Hindlimb muscle (tissue), 1 donor: ENCODE measurements at places on chromosomes 4 and X. TPM values are rescaled to one million over a fixed set of nuclear protein-coding genes. Genes with fewer than 3 reads are reported as not detected.

The KDM6A gene
- 17.0 TPM for polyA plus RNA-seq

The IGSF1 gene
- 85.8 TPM for polyA plus RNA-seq

The TKTL1 gene
- 0.67 TPM for polyA plus RNA-seq

The HS3ST1 gene
- polyA plus RNA-seq = 0.46 TPM

The EXOC1 gene
- 25.1 TPM for polyA plus RNA-seq

The HS6ST2 gene
- 48.2 TPM for polyA plus RNA-seq

The IBSP gene
- not detected for polyA plus RNA-seq

The GLUD2 gene
- 3.2 TPM for polyA plus RNA-seq

The FAM184B gene
- polyA plus RNA-seq = 5.7 TPM

The SH3BGRL gene
- polyA plus RNA-seq = 63.6 TPM

The ETDB gene
- not detected for polyA plus RNA-seq

DNA sequence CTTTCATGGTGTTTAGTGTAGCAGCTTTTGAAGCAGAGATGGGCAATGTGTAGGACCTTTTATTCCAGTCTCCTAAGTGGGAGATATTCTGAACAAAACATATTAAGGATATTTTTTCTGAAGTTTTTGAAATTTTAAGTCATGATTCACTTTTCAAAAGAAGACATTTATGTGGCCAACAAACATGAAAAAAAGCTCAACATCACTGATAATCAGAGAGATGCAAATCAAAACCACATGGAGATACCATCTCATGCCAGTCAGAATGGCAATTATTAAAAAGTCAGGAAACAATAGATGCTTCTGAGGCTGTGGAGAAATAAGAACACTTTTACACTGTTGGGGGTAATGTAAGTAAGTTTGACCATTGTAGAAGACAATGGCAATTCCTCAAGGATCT, 76.0 kb downstream of the FAT4 start:
- no peak for DNase-seq

- DNase-seq = no peak
Observed at GRCh38 chrX:13891377-13892140, 74.7 kb upstream of the GPM6B start.

DNA sequence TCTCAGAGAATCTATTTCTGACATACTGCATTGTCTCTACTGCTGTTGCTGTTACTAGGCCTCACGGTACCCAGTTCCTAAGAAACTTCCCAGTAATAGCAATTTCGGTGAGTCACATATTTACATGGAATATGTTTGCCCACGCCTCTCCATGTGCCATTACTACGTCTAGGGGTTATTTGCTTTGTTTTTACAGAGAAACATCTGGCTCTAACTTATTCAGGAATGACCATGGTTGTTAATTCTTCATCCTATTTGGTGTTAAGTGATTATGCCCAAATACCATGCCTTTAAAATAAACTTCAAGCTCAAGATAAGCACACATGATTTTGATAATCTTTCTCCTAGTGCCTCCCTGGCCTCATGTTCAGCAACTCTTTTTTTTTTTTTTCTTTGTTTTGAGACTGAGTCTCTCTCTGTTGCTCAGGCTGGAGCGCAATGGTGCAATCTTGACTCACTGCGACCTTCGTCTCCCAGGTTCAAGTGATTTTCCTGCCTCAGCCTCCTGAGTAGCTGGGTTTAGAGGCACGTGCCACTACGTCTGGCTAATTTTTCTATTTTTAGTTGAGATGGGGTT, 101.0 kb upstream of the HS3ST1 start:
- DNase-seq = no peak

- no peak for DNase-seq
Observed at GRCh38 chr4:26017531-26017930, 103.5 kb downstream of the SMIM20 start.

- peak; percentile 54 for DNase-seq
Observed at GRCh38 chrX:13101441-13102139, 57.2 kb upstream of the FAM9C start.

GRCh38 chrX:13763489-13763888, 28.9 kb downstream of the OFD1 start:
- DNase-seq = no peak

DNA sequence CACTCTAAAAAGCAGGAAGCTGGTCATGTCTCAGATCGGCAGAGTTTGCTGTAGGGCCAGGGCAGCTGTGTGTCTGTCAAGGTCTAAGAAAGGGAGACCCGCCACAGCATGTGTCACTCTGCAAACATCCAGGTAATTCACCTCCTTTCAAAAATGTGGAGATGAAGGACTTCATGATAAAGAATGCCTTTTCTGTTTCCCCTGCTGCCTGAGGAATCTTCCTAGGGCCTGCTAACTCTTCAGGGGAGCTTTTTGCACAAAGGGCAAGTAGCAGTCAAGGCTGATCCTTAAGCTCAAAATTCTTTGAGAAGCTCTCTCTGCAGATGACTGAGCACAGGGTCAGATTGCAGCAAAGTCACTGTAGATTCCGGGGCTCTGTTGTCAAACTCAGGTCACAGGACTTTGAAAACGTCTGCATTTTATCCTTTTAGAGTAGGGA, 21.1 kb downstream of the RASL11B start:
- DNase-seq = no peak

GRCh38 chr4:164485136-164485535, 268.8 kb upstream of the SMIM31 start:
- peak; percentile 4 for DNase-seq

- DNase-seq = no peak
Observed at GRCh38 chr4:87521757-87522374, 7.3 kb downstream of the SPARCL1 start.

DNA sequence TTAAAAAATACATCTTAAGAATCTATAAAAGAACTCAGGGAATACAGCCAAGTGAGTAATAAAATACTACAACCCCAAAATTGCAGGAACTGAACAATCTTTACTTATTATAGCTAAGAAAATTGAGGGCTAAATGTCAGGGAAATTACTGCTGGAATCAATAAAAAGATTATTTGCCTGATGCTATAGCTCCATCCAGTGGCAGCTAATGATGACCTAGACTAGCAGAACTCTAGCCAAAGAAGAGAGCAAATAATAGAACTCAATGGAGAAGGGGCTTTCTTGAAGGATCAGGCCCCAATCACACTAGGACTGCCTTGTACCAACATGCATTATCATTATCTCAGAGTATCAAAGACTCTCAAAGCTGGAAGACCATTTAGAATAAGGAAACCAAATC, 85.0 kb upstream of the FAM241A start:
- DNase-seq = no peak

- no peak for DNase-seq
Observed at GRCh38 chr4:39102297-39102696, 40.3 kb downstream of the KLHL5 start.

DNA sequence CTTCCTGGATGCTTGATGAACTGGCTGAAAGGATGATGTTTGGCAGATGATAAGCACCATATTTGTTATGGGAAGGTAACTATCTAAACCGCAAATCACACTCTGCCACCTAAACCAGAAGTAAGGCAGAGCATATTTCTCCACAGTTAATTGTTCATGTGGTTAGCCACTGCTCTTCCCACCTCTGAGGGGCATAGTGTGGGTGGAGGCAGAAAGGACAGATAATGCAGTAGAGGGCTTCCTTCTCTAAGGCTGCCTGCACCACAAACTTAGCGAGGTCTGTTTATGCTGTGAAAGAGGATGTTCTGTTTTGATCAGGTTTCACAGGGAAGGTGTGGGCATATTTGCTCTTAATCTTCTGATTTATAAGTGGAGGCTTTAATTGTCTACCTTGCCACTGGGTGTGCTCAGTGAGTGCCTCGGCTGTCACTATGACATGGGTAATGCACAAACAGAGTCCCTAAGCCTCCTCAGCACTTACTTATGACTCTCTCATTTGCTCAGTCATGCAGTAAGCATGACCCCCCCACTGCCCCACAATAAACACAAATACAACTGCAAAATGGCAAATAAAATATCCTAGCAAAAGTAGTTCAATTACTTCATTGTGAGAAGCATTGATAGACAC, 401.0 kb downstream of the TMA16 start:
- DNase-seq = no peak

- no peak for DNase-seq
Observed at GRCh38 chrX:10726647-10727046, 106.3 kb upstream of the MID1 start.

DNA sequence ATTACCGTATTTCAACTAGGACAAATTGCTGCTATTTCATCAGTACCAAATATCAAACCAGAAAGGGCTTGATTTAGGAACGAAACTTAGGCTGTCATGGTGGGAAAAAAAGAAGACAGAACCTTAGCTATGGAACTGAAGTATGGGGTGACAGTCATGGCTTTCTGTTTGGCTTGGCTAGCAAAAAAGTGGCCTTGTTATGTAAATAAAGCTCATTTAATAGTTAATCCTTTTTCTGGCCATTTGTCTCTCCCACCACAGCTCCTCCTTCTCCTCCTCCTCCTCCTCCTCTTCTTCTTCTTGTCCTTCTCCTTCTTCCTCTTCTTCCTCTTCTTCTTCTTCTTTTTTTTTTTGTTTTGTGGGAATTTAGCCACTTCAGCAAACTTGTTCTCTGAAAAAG, 434.7 kb upstream of the NDST4 start:
- DNase-seq = no peak

DNA sequence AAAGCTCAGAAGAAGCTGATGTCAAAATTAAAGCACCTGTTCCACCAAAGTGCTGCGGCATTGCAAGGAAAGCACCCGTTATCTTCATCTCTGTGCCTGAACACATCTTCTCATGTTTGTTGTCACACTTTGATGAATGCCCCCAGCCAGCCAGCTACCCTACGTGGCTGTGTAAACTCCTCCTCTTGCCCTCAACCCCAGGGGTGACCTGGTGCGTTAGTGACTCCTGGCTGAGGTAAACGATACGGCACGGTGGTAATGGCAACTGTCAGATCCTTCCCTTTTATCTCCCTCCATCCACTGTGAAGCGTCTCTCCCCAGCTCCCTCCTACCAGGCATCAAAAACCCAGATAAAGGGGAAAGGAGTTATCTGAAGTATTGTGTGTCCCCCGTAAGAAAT, 90.6 kb upstream of the WWC2 start:
- DNase-seq = no peak

GRCh38 chr4:168604496-168605373, 107.9 kb downstream of the PALLD start:
- peak; percentile 41 for DNase-seq

GRCh38 chrX:110915111-110915510, 119.5 kb upstream of the CHRDL1 start:
- DNase-seq = peak; percentile 35

GRCh38 chrX:101079736-101080270, 1.1 kb downstream of the TMEM35A start:
- no peak for DNase-seq

DNA sequence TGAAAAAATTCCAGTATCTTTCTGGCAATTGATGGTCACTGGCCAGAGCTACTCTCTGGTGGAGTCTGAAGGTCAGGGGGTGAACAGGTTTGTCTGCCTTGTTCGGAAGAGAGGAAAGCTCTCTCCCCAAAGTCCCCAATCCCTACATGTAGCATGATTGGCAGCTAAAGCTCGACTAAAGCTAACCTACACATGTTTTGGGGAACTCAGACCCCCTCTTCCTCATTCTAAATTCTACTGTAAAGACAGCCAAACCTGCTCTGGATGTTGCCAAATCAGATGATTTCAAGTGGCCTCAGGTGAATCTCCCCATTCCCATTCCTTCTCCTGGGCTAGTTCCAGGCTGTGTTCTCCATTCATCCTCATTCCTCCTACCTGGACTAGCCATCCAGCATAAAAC, 84.1 kb downstream of the MSN start:
- DNase-seq = no peak

GRCh38 chr4:48812866-48813265, 18.0 kb upstream of the OCIAD1 start:
- no peak for DNase-seq

- DNase-seq = no peak
Observed at GRCh38 chr4:38015886-38016515, 55.8 kb downstream of the PTTG2 start.

DNA sequence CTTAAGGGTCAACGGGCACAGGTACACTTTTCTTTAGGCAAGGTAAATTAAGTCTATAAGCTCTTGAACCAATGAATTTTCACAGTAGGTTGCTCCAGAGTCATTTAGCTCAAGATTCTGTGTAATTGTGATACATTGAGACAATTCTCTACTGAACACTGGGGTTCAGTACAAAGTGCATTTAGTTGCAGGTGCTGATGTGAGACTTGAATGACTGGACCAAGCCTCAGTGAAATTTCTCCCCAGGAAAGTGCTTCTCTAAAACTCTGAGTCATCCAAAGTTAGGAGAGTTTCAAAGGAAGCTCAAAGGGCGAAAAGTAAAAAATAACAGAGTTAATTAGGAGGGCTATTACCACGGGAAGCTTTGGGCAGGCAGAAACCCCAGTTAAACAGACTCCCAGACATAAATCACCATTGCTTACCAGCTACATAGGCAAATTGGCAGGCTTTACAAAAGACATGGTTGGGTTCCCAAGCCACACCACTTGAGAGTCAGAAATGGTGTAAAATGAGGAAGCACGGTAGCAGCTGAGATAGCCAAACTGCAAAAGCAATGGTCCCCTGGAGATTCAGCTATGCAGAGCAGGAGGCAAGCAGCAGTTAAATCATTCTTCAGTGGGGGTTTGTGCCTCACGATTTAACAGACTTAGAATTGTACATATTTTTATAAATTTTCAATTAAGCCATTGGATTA, 202.6 kb downstream of the PCDH19 start:
- DNase-seq = no peak

GRCh38 chr4:1239141-1239949, 9.6 kb downstream of the CTBP1 start:
- DNase-seq = no peak

- no peak for DNase-seq
Observed at GRCh38 chrX:41067721-41068120, 17.5 kb upstream of the USP9X start.
